ENCODE measurements at places on chromosomes 13 and 19.

DNA sequence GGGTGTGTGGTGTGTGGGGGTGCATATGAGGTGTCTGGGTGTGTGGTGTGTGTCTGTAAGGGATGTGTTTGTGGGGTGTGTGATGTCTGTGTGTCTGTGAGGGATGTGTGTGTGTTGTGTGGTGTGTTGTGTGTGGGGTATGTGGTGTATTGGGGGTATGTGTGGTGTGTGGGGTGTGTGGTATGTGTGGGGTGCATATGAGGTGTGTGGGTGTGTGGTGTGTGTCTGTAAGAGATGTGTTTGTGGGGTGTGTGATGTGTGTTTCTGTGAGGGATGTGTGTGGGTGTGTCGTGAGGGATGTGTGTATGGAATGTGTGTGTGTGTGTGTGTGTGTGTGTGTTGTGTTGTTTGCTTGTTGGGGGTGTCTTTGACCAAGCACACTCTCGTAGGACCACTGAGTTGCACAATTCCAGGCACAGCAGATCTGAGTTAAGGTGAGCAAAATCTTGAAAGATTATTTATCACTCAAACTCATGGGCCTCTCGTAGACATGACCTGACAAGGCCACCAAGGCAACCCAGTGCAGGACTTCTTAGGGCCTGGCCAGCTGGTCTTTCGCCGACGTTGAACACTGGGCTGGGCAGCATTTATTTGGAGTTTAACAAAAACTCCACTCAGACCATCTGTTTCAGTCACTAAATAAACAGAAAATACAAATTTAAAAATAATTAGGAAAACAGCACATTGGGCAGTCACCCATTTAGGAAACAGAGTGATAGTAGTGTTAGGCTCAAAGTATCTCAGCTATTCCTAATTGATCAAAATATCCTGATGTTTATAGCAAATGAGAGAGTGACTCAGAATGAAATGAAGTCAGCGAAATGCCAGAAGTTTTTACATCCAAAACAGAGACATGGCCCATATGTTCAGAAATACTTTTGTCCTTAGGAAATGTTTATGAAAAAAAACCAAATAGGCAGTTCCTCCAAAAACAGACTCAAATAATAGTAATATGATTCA is 301.1 kb downstream of the FGF9 start:
- no peak for DNase-seq

GRCh38 chr13:103101500-103101899 is 35.3 kb upstream of the SLC10A2 start:
- no peak for DNase-seq

DNA sequence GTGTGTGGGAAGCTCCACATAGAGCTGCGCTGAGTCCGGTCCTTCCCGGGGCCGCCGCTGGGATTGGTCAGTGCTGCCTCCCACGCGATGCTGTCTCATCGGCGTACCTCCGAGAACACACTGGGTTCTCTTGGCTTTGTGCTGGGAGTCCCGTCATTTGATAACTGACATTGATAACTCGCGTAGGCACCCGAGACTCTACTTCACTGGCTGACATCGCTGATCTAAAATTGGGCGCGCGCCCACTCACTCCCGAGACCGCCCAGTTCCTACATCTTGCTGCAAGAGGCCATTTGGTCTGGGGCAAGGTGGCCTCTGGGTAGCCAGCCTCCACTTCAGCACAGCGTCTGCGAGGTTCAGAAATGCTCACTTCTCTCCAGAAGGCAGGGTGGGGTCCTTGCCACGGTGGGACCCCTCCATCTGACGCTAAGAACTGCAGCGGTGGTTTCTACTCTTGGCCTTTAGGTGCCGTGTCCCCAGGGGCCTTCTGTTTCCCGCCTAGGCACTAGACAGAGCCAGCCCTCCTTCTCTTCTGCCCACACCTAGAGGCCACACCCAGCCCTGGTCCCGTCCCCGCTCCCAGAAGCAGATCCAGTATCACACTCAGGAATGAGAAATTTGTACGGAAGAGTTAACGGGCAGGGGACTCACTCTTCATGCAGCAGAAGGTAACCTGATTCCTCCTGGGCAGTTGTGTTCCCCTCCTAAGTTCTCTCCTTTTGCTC is 40.7 kb upstream of the ATP11A start:
- DNase-seq: no peak

DNA sequence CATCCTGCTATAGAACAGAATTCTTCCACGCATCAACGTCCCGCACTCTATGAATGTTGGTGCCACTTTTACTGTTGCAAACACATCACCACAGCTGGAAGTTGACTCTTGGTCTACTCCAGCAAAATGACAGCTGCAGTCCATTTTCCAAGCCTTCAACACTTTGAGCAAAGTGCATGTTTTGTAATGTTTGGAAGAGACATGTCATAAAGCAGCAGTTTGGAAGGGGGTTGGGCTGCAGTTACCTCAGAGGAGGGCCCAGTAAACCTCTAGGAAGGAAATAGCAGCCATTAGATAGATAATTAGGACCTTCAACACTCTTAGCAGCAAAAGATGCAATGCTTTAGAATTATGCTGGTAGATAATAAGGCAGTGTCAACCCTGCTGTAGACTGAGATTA is 323.6 kb downstream of the TDRD3 start:
- DNase-seq: no peak

- no peak for DNase-seq
Measured at GRCh38 chr19:36709423-36709822, 22.0 kb downstream of the ZNF567 start.

- no peak for DNase-seq
Measured at GRCh38 chr13:110393761-110394160, 86.7 kb downstream of the COL4A2 start.

- DNase-seq: no peak
Measured at GRCh38 chr13:98427331-98427995, 149.4 kb downstream of the STK24 start.

- DNase-seq: no peak
Measured at GRCh38 chr19:55134736-55135135, 14.3 kb downstream of the TNNT1 start.

DNA sequence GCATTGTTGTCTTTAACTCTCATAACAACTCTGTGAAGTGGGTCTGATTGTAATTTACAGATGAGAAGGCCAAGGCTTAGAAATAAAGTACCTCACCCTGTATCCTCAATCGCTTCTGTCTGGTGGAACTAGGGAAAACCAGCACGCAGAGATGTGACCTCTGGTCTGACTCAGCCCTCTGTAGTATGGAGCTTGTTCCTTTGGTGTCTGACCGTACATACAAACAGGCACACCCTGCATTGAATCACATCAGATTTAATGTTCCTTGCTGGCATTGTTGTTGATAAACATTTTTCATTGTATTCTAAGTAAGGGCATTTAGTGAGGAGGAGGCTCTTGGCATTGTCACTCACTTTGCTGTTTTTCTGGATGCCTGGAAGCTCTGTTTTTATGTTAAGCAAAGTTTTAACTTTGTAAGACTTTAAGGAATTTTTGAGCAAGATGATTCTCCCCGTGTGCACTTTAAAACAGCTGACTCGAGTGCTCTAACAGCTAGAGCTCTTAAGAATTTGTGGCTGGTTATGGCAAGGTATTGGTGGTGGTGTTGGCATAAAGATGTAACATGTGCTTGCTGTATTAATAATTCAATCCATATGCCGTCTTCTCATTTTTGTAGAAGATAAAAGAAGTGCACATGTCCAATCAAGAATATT is 89.0 kb upstream of the SPATA13 start:
- DNase-seq: no peak

DNA sequence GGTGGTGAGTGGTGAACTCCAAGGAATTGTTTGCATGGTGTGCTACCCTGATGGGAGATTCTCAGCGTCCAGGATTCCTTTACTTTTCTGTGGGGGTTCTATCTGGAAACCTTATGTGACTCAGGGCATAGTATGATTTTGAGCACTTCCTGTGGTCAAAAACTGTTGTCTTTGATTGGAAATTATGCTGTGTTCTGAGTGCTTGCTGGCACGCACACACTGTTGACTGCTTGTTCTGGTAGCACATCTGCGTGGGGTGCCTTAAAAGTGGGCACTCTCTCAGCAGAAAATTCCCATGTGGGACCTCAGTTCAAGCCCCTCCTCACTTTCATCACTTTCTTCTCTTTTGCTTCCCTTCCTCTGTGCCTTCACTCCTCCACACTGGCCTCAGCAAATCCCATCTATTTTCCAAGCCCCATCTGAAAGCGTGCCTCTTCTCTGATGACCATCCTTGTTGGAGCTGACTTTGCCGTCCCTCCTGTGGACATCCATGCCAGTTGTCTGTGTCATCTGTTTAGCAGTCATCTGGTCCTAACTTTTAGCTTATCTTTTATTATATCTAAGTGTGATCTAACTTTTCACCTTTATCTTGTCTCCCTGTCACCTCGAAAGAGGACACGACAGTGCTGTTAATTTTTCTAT is 56.4 kb upstream of the NPAS1 start:
- no peak for DNase-seq

DNA sequence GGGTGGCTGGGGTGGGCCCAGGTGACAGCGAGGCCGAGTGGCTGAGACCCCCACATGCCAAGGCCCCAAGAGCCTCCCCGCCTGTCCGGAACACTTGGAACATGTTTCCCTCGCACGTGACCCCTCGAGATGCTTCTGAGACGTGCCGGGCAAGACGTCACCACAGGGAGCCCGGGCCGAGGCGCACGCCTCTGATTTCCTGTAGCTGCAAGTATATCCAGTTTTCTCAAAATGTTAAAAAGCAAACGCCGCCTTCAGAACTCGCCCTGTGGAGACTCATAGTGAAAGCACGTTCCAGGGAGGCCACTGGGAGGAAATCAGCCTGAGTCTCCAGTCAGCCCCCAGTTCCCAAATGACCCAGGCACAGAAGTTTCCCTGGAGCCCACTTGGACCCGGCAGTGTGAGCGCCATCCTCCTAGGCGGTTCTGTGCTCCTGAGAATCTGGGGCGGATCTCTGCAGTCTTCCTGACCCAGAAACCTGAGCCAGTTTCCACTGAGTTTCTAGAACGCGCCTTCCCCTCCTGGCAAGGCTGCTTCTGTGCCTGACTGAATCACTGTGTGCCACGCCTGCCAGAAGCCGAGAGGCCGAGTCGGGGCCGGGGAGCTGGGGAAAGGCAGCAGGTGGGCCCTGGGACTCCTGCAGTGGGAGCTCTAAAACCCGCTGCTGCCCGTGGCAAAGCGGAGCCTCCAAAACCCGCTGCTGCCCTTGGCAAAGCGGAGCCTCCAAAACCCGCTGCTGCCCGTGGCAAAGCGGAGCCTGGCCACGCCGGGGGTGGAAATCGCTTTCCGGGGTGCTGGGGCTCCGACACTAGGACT is 179.3 kb downstream of the KDM4B start:
- no peak for DNase-seq

GRCh38 chr19:27742041-27742440 is 1470.9 kb downstream of the UQCRFS1 start:
- no peak for DNase-seq

- no peak for DNase-seq
Measured at GRCh38 chr19:48569814-48570213, 17.8 kb downstream of the SULT2B1 start.

DNA sequence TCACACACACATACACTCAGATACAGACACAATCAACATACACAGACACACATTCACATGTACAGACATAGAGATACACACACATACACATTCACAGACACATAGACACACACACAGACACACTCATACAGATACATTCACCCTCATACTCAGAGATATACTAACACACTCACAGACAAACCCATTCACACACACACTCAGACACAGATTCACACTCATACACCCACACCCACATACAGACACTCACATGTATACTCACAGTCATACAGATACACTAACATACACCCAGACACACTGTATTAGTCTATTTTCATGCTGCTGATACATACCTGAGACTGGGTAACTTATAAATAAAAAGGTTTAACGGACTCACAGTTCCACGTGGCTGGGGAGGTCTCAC is 30.8 kb downstream of the GJA3 start:
- no peak for DNase-seq

DNA sequence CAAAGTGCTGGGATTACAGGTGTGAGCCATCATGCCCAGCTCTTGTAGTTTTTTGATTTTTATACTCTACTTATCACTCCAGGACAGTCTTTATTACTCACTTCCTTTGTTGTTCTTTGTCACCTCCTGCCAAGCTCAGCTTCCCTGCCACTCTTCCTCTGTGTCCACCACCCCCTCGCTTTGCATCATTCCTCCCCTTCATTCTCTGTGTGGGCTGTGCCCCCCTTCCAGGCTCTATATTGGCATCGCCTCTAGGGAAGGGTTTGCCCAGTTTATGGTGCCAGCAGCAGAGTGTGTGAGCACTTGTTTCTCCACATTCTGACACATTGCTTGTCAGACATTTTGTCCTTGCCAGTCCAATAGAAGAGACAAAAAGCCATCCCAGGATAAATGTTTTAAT is 15.1 kb downstream of the ZNF302 start:
- DNase-seq: no peak

- DNase-seq: no peak
Measured at GRCh38 chr13:99439850-99440604, 61.2 kb upstream of the TM9SF2 start.

DNA sequence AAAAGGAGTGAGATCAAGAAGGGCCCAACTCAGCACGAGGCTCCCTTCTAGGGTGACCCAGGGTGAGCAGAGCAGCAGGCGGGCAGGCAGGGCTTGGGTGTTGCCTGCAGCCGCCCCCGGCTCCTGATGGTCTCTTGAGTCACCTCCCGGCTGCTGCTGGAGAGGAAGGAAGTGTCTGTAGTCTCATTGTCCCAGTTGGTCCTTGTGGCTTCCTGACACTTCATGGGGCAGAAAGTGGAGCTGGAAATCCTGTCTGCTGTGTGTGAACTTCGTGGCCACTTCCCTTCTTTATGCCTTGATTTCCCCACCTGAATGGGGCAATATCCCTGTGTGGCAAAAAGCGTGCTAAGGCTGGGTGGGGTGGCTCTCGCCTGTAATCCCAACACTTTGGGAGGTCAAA is 2.5 kb downstream of the MAP1S start:
- no peak for DNase-seq

- no peak for DNase-seq
Measured at GRCh38 chr13:21672796-21673538, 2.1 kb downstream of the FGF9 start.

DNA sequence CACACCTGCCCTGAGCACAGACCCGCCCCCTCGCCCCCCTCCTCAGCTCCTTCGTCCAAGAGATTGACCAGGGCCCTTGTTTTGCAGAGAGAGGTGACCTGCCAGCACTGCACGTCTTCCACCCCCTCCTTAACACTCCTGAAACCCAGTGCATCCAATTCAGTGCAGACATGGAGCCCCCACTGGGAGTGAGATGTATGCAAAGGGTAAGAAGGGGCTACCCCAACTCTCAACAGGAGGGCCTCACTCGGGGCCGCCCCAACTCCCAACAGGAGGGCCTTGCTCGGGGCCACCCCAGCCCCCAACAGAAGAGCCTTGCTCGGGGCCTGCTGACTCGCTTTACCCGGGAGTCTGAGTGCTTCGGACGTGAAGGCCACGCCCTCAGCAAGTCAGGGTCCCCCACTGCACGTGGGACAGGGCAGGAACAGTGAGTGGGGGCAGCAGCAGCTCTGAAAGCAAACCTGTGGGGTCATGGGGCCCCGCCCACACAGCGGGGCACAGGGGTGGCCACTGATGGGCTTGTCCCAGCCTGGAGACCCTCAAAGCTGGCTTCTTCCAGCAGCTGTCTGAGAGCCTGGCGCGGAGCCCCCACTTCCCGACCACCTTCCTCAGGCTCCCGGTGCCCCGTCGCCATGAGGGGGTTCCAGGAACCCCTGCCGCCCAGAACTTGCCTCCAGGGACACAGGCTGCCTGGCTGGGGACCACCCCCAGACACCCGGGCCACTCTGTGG is 5.6 kb downstream of the CACTIN start:
- DNase-seq: no peak
